ENCODE measurements at places on chromosomes 2 and 18. TPM values are rescaled to one million over a fixed set of nuclear protein-coding genes. Genes with fewer than 3 reads are reported as not detected.

TMEM178A gene
- total RNA-seq, result 1.7 TPM

SAG gene
- not detected for total RNA-seq

LCT gene
- total RNA-seq, result 0.22 TPM

TMEM182 gene
- 5.2 TPM for total RNA-seq

LAMA3 gene
- 7.1 TPM for total RNA-seq

GAREM1 gene
- 3.0 TPM for total RNA-seq

STPG4 gene
- 0.52 TPM for total RNA-seq

SERPINB5 gene
- not detected for total RNA-seq

CFAP53 gene
- 0.54 TPM for total RNA-seq

RIT2 gene
- not detected for total RNA-seq

FOXI3 gene
- not detected for total RNA-seq

CTIF gene
- total RNA-seq, result 35.0 TPM

GKN1 gene
- total RNA-seq, result 0.26 TPM

TCF23 gene
- total RNA-seq, result under 0.01 TPM

LIMS3 gene
- 2.1 TPM for total RNA-seq

PSMD1 gene
- total RNA-seq, result 130 TPM

CDH19 gene
- total RNA-seq, result 0.11 TPM

TM4SF20 gene
- not detected for total RNA-seq

SERPINB10 gene
- total RNA-seq, result not detected

SERPINB8 gene
- total RNA-seq, result 19.6 TPM

FAP gene
- total RNA-seq, result 225 TPM

C2orf81 gene
- 1.7 TPM for total RNA-seq

C2orf66 gene
- total RNA-seq, result 0.13 TPM

POU3F3 gene
- total RNA-seq, result not detected

IL1R1 gene
- 278 TPM for total RNA-seq

SERPINB13 gene
- not detected for total RNA-seq

FEV gene
- total RNA-seq, result not detected

AQP12B gene
- total RNA-seq, result not detected

NPHP1 gene
- 11.8 TPM for total RNA-seq

UGT1A8 gene
- total RNA-seq, result not detected

RAMP1 gene
- total RNA-seq, result 6.8 TPM

ABHD1 gene
- 0.22 TPM for total RNA-seq

TCF4 gene
- total RNA-seq, result 136 TPM

ZBTB7C gene
- total RNA-seq, result 2.5 TPM

CPLX4 gene
- total RNA-seq, result not detected
